ENCODE measurements at places on chromosomes 2 and 18. TPM values are rescaled to one million over a fixed set of nuclear protein-coding genes. Genes with fewer than 3 reads are reported as not detected.

GRCh38 chr2:225894236-225894980 is 494.9 kb downstream of the NYAP2 start:
- DNase-seq: no peak

DNA sequence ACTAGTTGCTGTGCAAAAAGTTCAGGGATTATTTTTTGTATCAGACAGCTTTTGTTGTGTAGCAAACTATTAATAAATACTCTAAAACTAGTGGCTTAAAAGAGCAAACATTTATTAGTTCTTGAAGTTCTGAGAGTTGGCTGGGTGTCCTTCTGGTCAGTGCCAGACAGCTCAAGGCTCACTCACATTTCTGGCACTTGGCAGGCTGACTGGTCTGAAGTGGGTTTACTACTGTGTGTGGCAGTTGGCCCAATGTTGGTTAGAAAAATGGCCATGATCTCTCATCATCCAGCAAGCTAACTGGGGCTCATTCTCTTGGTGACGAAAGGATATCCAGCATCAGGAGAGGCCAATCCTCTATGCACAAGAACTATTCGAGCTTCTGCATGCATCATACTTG is 71.4 kb upstream of the ZNF385B start:
- no peak for DNase-seq

GRCh38 chr18:3054780-3055179 is 41.8 kb upstream of the LPIN2 start:
- no peak for DNase-seq

- DNase-seq: no peak
Observed at GRCh38 chr2:152418688-152419087, 83.7 kb downstream of the FMNL2 start.

DNA sequence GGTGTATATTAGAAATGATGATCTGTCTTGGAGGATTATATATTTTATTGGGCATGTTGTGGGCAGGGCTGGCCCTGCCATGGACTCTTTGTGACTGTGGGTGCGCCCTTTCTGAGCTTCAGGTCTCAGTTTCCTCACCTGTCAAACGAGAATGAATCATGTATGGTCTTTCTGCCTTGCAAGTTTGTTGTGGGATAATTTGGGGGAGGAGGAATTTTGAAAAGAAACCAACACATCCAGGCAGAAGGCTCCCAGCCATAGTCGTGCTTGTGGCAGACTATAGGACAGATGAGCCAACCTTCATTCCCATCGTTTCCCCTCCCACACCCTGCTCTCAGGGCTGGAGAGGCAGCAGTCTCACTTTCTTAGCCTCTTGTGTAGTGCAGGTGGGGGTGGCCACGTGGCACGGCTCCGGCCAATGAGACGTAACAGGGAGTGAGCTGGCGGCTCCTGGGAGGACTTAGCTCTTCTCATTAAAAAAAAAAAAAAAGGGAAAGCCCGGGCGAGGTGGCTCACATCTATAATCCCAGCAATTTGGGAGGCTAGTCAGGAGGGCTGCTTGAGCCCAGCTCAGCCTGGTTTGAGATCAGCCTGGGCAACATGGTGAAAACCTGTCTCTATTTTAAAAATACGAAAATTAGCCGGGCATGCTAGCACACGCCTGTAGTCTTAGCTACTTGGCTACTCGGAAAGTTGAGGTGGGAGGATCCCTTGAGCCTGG is 63.1 kb downstream of the RHOB start:
- no peak for DNase-seq

DNA sequence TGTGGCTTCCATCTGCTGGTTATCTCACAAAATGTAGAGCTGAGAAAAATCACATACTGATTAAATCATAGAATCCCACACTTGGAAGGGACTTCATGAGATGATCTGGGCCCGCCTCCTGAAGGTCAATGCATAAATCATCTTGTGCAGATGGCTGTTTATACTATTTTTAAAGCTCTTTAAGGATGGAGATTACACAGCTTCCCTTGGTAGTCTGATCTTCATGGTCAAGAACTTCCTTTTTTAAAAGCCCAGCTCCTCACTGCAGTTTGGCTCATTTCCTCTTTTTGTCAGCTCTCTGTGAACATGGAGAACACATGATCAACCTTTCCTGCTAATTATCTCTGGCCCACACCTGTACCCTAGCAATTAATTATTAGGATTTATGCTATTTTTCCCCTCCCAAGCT is 25.9 kb downstream of the GCG start:
- no peak for DNase-seq

- DNase-seq: no peak
Observed at GRCh38 chr2:22628221-22628620, 756.8 kb upstream of the KLHL29 start.

DNA sequence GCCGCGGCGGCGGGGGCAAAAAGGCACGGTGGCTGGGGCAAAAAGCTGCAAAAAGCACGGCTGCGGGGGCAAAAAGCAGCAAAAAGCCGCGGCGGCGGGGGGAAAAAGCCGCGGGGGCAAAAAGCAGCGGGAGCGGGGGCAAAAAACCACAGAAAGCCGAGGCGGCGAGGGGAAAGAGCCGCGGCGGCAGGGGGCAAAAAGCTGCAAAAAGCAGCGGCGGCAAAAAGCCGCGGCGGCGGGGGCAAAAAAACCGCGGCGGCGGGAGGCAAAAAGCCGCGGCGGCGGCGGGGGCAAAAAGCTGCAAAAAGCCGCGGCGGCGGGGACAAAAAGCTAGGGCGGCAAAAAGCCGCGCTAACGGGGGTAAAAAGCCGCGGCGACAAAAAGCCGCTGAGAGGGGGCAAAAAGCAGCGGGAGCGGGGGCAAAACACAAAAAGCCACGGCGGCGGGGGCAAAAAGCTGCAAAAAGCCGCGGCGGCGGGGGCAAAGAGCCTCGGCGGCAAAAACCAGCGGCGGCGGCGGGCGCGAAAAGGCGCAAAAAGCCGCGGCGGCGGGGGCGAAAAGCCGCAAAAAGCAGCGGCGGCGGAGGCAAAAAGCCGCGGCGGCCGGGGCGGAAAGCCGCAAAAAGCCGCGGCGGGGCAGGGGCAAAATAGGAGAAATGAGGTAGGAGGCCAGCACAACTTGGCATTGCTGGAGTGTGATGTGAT is 123.4 kb downstream of the ANKRD30BL start:
- no peak for DNase-seq

DNA sequence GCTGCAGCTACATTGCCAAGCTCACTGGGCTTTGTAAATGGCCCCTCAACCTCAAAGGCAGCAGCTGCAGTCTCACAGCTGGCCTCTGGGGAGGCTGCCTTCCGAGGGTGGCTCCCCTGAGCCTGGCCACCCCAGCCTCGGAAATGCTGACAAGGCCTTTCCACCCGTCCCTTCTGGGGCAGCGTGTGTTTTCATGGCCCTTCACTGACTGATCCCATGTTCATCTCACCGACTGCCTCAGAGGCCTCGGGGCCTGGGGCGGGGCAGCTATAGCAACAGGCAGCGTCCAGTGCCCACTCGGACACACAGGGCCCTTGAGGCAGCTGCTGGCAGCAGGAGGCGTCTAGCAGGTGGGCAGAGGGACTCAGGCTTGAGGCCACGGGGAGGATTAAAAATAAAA is 149.7 kb downstream of the GLI2 start:
- no peak for DNase-seq

DNA sequence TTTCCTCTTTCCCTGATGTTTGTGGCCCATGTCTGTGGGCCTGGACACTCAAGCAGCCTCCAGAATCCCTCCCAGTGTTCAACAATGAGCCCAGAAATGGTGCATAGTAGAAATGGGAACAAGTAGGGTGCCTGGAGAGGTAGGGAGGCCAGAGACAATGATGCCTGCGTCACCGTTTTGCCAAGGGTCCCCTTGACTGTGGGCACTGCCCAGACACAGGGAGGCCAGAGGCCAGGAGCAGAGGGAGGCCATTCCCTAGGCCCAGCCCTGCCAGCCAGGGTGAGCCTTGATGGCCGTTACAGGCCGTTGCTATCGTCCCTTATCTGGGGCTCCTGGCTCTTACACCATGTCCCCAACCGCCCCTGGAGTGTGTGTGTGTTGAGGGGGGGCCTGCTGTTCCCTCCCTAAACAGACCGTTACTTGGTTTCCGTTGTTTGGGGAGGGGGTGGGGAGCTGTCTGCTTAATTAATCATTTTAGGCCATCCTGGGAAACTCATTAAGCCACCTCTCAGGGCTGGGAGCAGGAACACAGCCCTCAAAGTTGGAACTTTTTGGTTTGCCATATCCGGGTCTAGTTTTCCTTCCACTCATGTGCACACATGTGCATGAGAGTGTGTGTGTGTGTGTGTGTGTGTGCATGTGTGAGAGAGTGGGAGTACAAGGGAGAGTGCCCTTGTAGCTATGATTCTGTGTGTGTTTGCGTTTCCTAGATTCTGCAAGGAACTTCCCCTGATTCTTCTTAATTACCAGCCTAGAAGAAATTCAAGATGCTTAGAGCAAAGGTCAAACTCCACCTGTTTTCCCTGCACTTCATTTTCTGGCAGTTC is 135.2 kb upstream of the HAAO start:
- DNase-seq: no peak

GRCh38 chr2:178531168-178531567 is 50.9 kb downstream of the PLEKHA3 start:
- DNase-seq: no peak

- DNase-seq: no peak
Observed at GRCh38 chr18:42798606-42799170, 316.8 kb downstream of the RIT2 start.

DNA sequence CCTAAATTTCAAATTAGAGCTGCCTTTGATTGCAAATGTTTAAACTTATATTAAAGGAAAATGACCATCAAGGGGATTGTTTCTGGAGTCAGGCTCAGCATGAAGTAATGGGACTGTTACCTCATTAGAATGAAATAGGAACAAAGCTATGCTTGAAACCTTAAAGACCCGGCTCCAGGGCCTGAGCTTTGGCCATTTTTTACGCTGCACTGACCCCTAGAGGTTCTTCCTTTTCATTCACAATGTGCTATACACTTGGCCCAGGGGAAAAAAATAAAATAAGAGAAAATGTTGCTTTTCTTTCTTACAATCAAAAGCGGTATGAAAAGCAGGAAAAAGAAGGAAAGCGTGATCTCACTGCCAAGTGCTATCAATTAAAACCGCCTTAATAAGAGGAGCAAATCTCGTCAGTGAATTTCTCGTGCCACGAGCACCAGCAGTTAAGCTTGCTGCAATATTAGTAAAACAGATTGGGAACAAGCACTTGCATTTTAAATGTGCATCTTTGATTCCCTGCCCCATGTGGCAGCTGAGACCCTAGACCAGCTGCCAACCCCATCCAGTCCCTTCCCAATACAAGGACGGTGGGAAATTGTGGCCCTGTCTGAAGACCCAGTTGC is 96.6 kb downstream of the MBD2 start:
- DNase-seq: no peak

DNA sequence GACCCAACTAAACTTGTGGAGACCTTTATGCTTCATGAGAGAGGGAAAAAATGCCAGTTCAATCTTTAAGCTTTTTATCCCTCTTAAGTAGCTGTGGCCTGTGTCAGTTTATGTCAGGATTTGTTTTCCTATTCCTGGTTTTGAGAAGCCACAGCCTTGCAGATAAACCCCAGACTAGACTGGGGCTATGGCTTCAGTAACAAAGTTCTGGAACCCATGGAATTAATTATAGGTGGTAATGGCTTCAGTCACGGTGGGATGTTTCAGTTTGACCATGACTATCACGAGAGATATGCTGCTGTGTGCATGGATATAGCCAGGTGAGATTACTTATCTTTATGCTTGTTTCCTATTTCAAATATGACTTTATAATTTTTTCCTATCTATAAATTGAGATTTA is 134.8 kb downstream of the RAPGEF4 start:
- no peak for DNase-seq

- no peak for DNase-seq
Observed at GRCh38 chr2:203578759-203579643, 43.9 kb upstream of the RAPH1 start.

GRCh38 chr2:68429311-68429826 is 37.7 kb downstream of the FBXO48 start:
- DNase-seq: no peak

DNA sequence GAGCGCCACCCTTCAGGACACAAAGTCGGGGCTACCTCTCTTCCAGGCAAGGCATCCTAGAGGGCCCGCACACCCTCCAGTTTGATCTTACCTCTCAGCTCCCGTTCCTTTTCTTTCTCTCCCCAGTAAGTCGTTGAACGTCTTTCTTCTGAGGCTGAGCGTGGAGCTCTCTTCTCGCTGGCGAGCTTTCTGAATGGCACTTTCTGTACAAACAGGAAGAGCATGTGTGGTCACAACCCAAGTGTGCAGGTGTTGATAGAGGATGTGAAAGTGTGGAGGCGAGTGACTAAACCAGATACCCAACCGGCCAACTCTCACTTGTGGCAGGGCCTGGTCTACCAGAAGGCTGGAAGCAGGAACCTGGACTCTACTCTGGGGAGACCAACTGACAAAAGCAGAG is at the start of gene AFF3:
TSS of gene AFF3 (minus strand) at position 198 of the 400 bp plus-strand sequence. CDS start 38,136 bp downstream, outside the sequence.
- DNase-seq: no peak

DNA sequence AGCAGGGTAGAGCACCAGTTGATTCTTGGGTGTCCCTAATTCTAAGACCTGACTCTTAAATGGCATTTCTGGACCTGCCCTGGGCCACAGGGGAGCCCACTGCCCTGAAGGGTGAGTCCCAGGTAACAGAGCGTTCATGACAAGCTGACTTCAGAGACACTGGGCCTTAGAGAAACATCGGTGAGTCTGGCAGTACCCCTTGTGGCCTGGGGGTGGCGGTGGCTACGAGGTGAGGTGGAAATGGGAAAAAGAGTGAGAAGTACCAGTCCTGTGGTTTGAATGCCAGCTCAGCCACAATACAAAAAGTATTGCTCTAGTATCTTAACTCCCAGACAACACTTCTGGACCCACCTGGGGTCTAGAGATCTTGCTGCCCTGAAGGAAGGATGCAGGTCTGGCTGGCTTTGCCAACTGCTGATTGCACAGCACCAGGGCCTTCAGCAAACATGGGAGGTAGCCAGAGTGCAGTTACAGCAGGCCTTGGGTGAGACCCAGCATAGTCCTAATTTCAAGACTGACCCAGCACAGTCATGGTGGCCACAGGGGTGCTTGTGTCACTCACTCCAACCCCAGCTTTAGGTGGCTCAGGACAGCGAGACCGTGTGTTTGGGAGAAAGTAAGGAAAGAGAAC is 44.5 kb downstream of the USP34 start:
- DNase-seq: no peak

- DNase-seq: no peak
Observed at GRCh38 chr2:219497495-219498279, 1.0 kb upstream of the GMPPA start.

CAPN14 gene
- 0.04 TPM for polyA plus RNA-seq

MC4R gene
- 0.27 TPM for polyA plus RNA-seq

NR4A2 gene
- 4.4 TPM for polyA plus RNA-seq

LYG2 gene
- 0.36 TPM for polyA plus RNA-seq

CIB4 gene
- not detected for polyA plus RNA-seq

RAB6D gene
- 1.6 TPM for polyA plus RNA-seq

ZNF396 gene
- 6.4 TPM for polyA plus RNA-seq

RRM2 gene
- polyA plus RNA-seq: 60.6 TPM

FKBP7 gene
- 91.1 TPM for polyA plus RNA-seq

RPRD1A gene
- polyA plus RNA-seq: 73.0 TPM

ABCG8 gene
- polyA plus RNA-seq: 1.2 TPM

ZBTB7C gene
- 13.1 TPM for polyA plus RNA-seq

All from left renal pelvis (tissue), 4 donors.